K562 (cell line): ENCODE measurements at places on chromosomes 7 and 10. TPM values are rescaled to one million over a fixed set of nuclear protein-coding genes. Genes with fewer than 3 reads are reported as not detected.

The BUB3 gene
- total RNA-seq: 184 and 188 TPM in 2 replicates

The NODAL gene
- not detected in 2 replicates for total RNA-seq

The ZNF425 gene
- 0.49 and 0.66 TPM in 2 replicates for total RNA-seq

The OR2A1 gene
- total RNA-seq: not detected in 2 replicates

The PCLO gene
- total RNA-seq: not detected in 2 replicates

The MAT1A gene
- 0.24 and 0.42 TPM in 2 replicates for total RNA-seq

The PIP gene
- total RNA-seq: not detected in 2 replicates

The EN2 gene
- total RNA-seq: 0.04 TPM in 1 of 2 replicates, not detected in the other

The TFPI2 gene
- 0.11 TPM in 1 of 2 replicates, not detected in the other for total RNA-seq

The MTERF1 gene
- total RNA-seq: 19.0 and 19.3 TPM in 2 replicates

The EBF3 gene
- total RNA-seq: not detected in 2 replicates

The OR2A42 gene
- total RNA-seq: not detected in 2 replicates

The PRKCQ gene
- total RNA-seq: 13.6 and 14.6 TPM in 2 replicates

DNA sequence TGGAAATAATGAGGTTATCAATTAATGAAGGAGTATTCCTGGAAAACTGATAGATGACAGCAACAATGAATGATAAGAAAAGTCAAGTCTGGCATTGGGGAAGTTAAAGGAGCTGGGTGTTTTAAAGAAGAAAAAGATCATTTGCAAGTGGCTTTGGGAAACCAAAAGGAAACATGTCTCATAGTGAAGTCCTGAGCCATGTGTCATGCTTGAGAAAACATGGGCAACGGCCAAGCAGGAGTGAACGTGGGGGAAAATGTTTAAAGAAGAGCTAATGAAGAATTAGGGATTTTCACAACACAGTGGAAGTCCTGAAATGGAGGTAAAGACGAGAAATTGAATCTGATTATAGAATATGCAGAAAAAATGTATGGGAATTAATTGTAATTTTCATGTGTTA lies 1383.2 kb upstream of the CELF2 start:
- H3K4me3 ChIP-seq: no peak overlapping the region
- H3K27me3 ChIP-seq: no peaks in the 10 kb centered on the region
- no peaks in the 10 kb centered on the region for H3K4me1 ChIP-seq
- H3K27ac ChIP-seq: no peak overlapping the region

- H3K36me3 ChIP-seq: no peaks in the 10 kb centered on the region
- no peak overlapping the region for H3K4me3 ChIP-seq
- peaks cover 23% of the 10 kb centered on the region for H3K4me1 ChIP-seq
- H3K27me3 ChIP-seq: peaks cover 73% of the 10 kb centered on the region
Observed at GRCh38 chr7:128934361-128935341, 3.1 kb upstream of the IRF5 start.

DNA sequence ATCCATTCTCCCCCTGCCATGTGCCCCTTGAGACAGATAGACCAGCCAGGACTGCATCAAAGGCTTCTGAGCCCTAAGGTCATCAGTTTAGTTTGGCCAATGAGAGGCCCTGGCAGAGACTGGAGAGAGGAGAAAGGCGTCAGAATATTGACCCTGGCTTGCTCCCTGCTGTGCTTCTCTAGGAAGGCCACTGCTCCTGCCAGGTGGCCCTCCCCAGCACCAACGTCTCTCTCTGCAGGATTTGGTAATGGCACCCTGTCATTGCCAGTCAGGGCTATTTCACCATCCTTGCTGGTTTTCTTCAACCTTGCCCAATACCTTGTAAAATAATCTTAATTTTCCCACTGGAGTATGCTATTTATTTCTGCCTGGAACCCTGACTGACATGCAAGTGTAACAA lies 38.8 kb upstream of the ZRANB1 start:
- DNase-seq: no peak
- no peak overlapping the region for H3K4me3 ChIP-seq
- H3K36me3 ChIP-seq: no peaks in the 10 kb centered on the region
- H3K27ac ChIP-seq: no peak overlapping the region

DNA sequence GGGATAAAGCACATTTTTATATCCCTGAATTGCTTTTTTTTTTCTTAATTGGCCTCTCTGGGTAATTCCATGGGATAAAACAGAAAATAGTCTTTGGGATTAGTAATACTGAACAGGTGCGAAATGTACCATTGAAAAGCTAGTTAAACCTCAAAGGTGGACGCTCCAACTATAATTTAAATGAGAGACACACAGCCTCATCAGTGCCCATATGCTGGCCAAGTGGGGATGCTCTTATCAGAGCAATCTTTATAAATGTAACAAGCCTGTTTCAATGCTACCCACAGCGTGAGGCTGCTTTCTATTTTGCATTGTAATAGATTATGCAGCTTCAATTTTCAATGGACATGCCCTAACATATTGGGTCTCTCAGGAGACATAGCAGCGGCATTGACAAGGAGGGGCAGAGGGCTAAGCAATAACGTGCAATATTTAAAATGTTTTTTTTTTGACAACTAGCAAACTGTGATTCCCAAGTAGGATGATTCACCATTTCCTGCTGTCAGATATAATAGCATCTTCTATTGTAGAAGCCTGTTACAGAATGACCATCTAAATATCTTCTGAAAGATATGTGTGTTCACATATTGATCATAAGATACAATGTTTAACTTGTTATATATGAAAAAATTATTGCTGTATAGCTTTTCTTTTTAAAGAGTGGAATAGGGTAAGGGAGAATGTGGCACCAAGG lies 91.3 kb upstream of the BET1 start:
- H3K4me1 ChIP-seq: no peaks in the 10 kb centered on the region
- DNase-seq: no peak
- no peaks in the 10 kb centered on the region for H3K36me3 ChIP-seq
- H3K4me3 ChIP-seq: no peak overlapping the region
- peaks cover 2% of the 10 kb centered on the region for H3K27me3 ChIP-seq

DNA sequence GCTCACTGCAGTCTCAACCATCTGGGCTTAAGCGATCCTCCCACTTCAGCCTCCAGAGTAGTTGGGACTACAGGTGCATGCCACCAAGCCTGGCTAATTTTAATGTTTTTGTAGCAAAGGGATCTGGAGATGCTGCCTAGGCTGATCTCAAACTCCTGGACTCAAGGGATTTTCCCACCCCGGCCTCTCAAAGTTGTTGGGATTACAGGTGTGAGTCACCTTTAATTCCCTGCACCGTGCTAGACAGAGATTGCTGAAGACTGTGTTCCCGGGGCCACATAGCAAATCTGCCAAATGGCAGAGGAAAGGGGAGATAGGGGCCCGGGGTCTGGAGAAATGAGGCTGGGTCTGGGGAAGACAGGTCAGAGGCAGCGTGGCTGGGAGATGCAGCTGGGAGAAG lies 20.6 kb upstream of the PSMG3 start:
- peaks cover 31% of the 10 kb centered on the region for H3K4me1 ChIP-seq
- H3K36me3 ChIP-seq: no peaks in the 10 kb centered on the region
- peaks cover 60% of the 10 kb centered on the region for H3K27me3 ChIP-seq
- no peak overlapping the region for H3K4me3 ChIP-seq
- no peak for DNase-seq

GRCh38 chr10:12041766-12042408 lies 722 bp downstream of the UPF2 start:
- H3K27me3 ChIP-seq: no peaks in the 10 kb centered on the region
- peaks cover 5% of the 10 kb centered on the region; the same call in 2 of the 3 replicates for H3K36me3 ChIP-seq
- H3K4me3 ChIP-seq: peak overlapping the region; percentile 100
- no peak for DNase-seq
- H3K4me1 ChIP-seq: peaks cover 11% of the 10 kb centered on the region; the same call in 2 of the 3 replicates

DNA sequence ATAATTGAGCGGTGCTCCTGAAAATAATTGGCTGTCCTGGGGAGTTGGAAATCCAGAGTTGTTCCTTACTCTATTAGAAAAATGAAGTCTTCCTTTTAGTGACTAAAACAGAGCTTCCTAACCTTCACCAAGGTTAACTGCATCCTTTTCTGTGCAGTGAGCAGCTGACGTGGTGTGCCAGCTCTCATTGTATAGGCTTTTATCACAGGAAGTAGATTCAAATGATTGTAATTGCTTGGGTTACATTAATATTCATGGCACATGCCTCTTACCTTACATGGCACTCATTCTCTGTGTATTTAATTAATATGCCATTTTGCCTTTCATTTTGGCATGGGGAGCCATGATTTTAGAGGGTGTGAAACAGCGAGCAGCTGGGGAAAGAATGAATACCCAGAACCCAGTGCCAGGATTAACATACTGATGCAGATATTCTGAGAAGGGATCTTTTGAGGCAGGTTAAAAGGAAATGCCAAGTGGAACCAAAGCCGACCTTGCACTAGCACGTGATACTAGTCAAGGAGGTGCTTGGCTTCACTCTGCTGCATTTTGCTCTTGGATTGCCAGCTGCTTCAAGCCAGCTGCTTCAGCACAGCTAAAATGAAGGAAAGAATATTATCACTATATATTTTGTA lies 115.3 kb downstream of the ST7 start:
- no peak overlapping the region for H3K4me3 ChIP-seq
- H3K27ac ChIP-seq: no peak overlapping the region
- H3K27me3 ChIP-seq: no peaks in the 10 kb centered on the region
- H3K36me3 ChIP-seq: no peaks in the 10 kb centered on the region; the same call in 2 of the 3 replicates
- H3K4me1 ChIP-seq: peaks cover 4% of the 10 kb centered on the region

DNA sequence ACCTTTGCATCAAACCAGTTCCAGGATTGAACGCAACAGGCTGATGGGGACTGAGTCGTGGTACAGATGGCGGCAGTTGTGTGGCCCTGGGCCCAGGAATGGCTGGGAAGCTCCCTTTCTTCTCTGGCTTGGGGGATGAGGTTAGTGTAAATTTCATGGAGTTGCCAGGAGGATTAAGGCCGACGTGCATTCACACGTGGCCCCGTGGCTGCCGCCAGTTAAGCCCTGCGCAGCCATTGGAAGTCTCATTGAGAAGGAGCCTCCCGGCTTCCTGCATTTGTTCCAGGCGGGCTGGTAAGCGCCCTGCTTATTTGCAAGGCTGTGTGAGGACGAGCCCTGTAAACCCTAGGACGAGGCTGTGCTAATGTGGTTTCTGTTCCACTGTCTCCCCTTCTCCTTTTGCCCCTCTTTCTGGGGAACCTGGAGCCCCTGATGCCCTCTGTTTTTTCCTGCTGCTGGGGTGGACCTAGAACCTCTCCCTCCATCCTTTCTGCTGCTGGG lies 174.7 kb upstream of the TNRC18 start:
- H3K4me3 ChIP-seq: peak overlapping the region; percentile 40
- H3K27ac ChIP-seq: peak overlapping the region; percentile 65
- peaks cover 74% of the 10 kb centered on the region for H3K4me1 ChIP-seq

DNA sequence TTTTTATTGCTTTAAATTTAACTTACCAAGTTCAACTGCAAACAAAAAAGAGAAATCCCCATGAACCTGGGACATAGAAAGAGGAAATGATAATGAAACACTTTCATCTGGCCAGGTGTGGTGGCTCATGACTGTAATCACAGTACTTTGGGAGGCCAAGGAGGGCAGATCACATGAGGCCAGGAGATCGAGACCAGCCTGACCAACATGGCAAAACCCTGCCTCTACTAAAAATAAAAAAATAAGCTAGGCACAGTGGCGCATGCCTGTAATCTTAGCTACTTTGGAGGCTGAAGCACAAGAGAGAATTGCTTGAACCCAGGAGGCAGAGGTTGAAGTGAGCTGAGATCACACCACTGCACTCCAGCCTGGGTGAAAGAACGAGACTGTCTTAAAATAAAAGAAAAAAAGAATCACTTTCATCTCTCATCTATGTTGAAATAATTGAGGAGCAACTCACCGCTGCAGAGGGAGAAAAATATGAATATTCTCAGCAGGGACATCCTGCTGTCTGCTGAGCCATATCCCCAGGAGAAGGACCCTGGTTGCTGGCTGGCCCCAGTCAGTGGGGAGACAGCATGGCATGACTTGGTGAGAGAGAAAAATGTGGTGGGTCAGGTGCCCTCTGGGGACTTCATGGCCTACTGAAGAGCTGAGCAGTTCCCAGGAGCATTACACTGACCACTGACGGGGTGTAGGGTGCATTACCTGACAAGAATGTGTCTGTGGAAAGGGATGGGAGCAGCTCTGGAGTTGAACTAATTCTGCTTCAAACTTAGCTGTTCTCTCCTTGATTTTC lies 22.8 kb upstream of the TARP start:
- no peaks in the 10 kb centered on the region for H3K36me3 ChIP-seq
- H3K27ac ChIP-seq: no peak overlapping the region
- H3K4me1 ChIP-seq: peaks cover 10% of the 10 kb centered on the region; the same call in 1 of the 3 replicates
- no peak for DNase-seq

DNA sequence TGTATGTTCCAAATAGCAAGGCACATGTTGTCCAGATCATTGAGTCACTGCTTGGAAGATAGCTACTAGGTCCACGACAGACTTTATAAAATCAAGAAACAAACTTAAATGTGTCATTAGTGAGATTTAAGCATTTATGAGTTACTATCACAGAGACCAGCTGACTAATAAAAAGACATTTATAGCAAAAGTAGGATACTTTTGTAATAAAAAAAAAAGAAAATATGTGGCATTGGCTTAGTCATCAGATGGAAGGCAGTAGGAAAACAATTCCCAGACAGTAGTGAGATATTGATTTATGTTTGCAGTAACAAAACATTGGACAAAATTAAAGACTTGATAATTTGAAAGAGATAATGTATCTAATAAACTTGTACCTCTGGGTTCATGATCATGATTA lies 881.0 kb upstream of the LRRN3 start:
- no peaks in the 10 kb centered on the region for H3K4me1 ChIP-seq
- H3K36me3 ChIP-seq: no peaks in the 10 kb centered on the region
- no peaks in the 10 kb centered on the region for H3K27me3 ChIP-seq
- no peak for DNase-seq

DNA sequence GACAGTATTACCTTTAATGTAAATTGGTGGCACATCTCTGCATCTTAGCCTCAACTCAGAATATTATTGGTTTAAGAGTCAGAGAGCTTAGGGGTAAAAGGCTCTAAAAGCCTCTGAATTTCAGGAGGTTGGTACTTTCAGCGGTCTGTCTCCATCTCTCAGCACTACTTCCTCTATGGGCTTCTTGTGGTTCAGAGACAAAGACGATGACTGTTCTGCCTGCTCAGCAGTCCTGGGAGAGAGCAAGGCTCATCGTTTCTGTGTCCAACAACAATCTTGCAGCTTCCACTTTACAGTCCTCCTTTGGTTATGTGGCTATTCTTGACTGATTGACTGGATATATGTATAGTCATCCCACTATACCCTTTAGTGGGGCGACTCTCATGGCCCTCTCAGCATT lies 394.7 kb downstream of the AUTS2 start:
- no peaks in the 10 kb centered on the region for H3K4me1 ChIP-seq
- H3K27ac ChIP-seq: no peak overlapping the region
- H3K4me3 ChIP-seq: no peak overlapping the region
- H3K27me3 ChIP-seq: no peaks in the 10 kb centered on the region

- H3K36me3 ChIP-seq: no peaks in the 10 kb centered on the region
- H3K4me3 ChIP-seq: no peak overlapping the region
- H3K27me3 ChIP-seq: no peaks in the 10 kb centered on the region
Observed at GRCh38 chr10:60203993-60204618, 185.6 kb downstream of the ANK3 start.

DNA sequence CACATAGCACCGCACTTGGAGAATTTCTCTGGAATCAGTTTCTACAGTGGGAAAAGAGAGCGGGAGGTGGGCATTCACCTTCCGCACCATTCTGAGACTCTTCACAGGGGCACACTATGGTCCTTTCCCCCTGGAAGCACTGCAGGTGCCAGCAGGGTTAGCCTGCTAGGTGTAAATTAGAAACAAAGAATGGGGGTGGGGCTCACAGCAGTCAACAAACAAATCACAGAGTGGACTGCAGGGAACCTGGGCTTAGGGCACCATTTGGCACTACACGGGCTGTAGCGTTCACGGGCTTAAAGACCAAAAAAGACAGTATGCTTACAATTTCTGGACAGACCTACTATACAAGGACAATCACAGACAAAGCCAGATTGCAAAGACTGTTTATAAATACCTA lies 8.0 kb upstream of the PKD1L1 start:
- no peak overlapping the region for H3K27ac ChIP-seq
- no peaks in the 10 kb centered on the region for H3K27me3 ChIP-seq
- H3K4me3 ChIP-seq: no peak overlapping the region
- H3K36me3 ChIP-seq: peaks cover 21% of the 10 kb centered on the region; the same call in 2 of the 3 replicates
- no peaks in the 10 kb centered on the region for H3K4me1 ChIP-seq
- no peak for DNase-seq
